ENCODE measurements at places on chromosomes 6 and 20.

GRCh38 chr6:26008470-26008869 is 45.9 kb downstream of the TRIM38 start:
- DNase-seq: no peak

DNA sequence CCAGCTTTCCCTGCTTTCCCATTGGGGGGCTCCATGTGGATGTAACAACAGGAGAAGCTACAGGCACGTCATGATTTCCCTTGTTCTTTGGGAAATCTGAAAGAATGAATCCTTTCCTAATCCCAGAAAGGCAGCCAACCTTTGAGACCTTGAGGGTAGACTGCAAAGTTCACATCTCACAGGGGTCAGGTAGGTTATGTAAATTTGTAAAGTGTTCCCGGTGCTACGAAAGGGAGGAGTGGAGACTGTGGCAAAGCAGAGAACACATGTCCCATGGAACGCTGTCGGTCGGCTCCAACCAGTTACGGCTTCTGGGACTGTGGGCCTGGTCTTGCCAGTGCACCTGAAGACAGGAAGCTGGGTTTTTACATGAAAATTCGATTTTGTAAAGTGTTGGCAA is 85.1 kb downstream of the RSPH3 start:
- DNase-seq: no peak

- peak; percentile 69 for DNase-seq
Measured at GRCh38 chr20:2872459-2873009, 747 bp upstream of the PTPRA start.

- DNase-seq: no peak
Measured at GRCh38 chr6:158018041-158018771, 36.5 kb downstream of the SYNJ2 start.

DNA sequence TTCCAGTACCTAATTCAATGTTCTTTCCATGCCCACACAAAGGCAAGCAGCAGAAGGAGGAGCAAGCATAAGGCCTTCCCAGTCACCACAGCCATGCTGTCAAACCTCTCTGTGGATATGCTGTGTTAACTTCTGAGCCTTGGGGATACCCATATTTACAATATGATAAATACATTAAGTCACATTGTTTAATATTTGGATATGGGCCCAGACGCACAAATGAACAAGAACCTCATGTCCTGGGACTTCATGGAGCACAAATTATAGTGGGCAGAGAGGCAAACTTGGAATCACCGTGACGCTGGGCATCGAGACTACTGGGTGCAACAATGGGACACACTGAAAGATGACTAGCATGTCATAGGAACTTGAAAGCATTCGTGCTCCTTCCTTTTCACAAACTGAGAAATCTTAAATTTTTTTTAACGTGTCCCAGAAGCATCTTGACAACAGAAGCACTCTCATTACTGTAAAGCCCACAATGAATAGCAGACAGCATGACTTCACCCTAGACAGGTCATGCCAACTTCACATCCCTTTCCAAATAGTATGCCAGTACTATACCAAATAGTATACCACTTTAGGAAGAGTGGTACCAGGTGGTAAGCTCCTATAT is 16.0 kb downstream of the SOD2 start:
- no peak for DNase-seq

- no peak for DNase-seq
Measured at GRCh38 chr6:111602481-111603011, 3.1 kb downstream of the TRAF3IP2 start.

DNA sequence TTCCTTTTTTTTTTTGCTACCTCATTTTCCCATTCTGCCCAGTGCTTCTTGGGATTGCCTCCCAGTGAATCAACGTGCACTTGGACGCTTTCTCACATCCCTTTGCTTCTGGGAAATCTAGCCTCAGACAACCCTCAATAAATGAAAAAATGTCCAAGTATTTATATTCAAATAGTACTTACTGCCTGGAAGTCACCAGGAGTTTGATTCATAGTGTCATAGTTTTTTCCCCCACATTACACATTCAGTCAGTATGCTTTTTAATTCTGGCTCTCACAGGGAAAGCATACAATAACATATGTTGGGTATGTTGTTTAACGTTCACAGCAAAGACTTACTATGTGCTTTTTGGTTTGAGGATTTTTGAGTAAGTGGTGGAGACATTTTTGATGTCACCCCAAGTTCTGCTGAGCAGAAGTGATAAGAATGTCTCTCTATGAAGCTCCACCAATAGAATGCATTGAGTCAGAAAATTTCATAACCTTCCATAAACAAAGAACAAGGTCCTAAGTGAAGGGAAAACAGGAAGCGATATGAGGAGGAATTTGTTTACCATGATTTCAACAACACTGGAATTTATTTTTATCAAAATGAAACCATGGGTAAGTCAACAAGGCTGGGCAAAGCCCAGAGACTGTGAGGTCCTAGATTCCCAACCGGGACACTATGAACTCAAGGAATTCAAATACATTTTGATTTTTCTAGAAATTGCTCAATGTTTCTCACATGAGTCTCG is 301.2 kb upstream of the BMP2 start:
- no peak for DNase-seq

- DNase-seq: no peak
Measured at GRCh38 chr6:51562198-51562597, 525.2 kb downstream of the PKHD1 start.

- DNase-seq: no peak
Measured at GRCh38 chr6:170006071-170006899, 254.9 kb downstream of the ERMARD start.

DNA sequence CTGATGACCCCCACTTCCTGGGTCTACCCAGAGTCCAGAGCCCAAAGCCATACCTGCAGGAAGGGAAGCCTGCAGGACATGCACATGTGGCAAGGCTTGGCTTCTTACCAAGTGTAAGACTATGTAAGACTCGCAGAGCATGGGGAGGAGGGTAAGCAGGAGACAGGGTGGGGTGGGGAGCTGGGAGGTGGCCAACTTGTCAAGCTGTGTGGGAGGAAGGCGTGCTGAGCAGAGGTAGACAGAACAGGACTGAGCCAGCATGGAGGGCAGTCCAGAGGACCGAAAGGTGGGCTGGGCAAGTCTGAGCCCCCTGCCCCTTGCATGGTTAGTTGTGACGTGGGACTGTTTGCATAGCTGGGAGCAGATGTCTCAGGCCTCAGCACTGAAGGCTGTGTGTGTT is 53.4 kb upstream of the RNF24 start:
- no peak for DNase-seq

DNA sequence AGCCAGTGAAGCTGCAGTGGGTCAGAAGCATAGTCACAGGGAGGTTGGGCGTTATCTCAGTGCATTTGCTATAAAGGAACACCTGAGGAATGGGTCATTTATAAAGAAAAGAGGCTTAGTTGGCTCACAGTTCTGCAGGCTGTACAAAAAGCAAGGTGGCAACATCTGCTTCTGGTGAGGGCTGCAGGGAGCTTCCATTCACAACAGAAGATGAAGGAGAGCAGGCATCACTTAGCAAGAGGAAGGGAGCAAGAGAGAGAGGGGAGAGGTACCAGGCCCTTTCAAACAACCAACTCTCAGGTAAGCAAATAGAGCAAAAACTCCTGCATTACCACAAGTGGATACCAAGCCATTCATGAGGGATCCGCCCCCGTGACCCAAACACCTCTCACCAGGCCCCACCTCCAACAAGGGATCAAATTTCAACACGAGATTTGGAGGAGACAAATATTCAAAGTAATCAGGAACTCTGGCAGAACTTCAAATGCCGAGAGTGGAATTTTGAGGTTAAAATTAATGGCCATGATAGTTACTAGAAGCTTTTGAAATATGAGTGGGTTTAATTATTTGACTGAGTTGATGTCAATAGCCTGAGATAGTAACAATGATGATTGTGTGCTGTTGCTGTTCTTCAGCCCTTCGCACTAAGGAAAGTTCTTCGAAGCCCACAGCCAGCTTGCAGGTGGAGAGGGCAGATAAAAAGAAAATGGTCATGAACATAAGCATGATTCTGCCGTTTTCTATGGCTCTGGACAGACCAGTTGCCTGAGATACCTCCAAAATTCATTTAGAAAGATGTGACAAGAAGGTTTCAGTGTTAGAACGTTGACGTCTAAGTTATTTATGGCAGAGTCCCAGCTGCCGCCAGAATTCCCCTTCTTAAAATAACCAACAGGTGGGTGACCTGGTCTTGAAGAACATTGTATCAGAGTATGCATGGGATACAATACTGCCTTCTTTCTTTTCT is 55.3 kb upstream of the ADTRP start:
- DNase-seq: no peak

DNA sequence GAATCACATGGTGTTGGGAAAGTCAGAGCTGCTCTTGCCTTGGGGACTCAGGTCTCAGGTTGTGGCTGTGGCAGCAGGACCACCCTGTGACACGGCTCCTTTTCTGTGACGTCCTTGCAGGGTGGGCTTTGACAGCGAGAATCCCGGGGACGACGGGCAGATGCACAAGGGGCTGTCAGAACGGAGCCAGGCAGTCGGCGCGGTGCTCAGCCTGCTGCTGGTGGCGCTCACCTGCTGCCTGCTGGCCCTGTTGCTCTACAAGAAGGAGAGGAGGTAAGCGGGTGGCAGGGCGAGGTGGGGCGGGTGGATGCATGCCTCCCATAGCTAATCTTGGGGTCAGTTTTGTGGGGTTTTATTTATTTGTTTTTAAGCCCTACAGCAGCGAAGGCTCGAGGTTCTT is 19.2 kb upstream of the SLC22A1 start:
- DNase-seq: no peak

DNA sequence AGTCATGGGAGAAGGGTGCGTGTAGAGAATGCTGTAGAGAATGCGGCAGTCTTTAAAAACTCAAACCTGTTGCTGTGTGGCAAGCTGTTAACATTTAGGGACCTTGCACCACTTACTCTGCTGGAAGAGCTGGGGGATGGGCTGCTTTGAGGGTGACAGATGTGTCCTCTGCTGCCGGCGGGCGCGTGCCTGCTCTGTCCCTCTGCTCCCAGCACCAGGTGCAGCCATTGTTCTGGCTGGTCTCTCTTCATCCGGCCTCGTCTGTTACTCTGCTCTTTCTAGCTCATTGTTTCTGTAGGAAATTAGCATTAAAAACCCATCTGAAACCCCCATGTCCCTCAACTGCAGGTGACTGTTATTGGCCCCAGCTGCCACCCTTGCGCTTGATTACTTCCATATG is 78.5 kb downstream of the CBFA2T2 start:
- DNase-seq: no peak

GRCh38 chr6:139029470-139030227 is 1.1 kb downstream of the ABRACL start:
- peak; percentile 64 for DNase-seq

- no peak for DNase-seq
Measured at GRCh38 chr6:53796791-53797190, 2.0 kb downstream of the LRRC1 start.

DNA sequence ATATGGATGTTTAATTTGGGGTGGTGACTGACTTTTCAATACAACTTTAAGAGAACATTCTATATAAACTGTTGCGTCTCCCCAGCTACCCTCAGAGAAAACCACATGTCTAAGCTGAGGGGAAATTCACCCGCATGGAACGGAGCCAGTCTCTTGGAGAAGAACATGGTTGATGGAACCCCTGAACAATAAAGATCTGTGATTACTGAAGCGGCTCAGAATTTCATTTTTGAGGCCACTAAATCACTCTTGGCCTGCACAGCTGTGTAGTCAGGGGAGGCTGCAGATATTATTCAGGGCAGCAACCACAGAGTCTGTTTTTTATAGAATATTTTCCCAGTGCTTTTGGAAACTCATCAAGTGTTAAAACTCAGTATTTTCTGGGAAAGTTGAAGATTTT is 73.8 kb downstream of the EYA4 start:
- no peak for DNase-seq

DNA sequence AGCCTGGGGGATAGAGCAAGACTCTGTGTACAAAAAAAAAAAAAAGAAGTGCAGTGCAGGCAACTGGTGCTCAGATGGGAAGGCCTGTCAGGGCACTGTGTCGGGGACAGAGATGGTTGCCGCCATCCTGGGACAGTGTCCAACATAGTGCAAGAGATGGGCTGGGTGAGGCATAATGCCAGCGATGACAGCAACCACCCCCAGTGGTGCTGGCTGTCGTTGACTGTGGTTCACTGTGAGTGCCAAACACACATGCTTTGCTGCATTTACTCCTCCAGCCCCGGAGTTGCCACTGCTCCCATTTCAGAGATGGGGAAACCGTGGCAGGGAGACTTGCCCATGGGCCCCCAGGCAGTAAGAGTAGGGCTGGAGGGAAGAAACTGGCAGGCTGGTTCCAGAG is 5.2 kb upstream of the C20orf203 start:
- no peak for DNase-seq

DNA sequence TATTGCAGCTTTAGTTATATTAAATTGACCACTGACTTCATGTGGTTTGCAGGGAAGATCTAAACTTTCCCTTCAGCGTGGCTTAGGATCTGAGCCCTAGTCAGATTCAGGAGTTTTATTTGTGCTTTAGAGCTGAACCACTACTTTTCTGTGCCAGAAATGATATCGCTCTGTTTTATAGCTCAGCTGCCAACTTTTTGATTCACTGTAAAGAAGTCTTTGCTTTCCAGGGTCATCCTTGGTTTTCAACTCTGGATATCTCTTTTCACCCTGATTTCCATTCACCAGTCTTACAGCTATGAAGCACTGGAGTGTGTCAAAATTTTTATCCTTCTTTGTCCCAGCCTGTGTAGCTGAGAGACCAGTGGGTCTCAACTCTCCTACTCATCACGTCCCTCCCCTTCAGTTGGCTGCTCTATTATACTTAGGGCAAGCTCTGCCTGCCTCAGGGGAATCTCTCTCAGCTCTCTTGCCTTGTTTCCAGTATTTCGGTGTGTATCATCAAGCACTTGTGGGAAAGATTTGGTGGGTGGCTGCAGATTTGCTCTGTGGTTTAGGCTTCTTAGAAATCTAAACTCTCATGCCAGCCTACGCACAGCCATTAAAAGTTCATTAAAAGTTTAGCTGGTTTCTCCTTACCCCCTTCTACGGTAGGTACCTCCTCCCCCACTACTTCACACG is 425.5 kb downstream of the TENT5A start:
- DNase-seq: no peak

DNA sequence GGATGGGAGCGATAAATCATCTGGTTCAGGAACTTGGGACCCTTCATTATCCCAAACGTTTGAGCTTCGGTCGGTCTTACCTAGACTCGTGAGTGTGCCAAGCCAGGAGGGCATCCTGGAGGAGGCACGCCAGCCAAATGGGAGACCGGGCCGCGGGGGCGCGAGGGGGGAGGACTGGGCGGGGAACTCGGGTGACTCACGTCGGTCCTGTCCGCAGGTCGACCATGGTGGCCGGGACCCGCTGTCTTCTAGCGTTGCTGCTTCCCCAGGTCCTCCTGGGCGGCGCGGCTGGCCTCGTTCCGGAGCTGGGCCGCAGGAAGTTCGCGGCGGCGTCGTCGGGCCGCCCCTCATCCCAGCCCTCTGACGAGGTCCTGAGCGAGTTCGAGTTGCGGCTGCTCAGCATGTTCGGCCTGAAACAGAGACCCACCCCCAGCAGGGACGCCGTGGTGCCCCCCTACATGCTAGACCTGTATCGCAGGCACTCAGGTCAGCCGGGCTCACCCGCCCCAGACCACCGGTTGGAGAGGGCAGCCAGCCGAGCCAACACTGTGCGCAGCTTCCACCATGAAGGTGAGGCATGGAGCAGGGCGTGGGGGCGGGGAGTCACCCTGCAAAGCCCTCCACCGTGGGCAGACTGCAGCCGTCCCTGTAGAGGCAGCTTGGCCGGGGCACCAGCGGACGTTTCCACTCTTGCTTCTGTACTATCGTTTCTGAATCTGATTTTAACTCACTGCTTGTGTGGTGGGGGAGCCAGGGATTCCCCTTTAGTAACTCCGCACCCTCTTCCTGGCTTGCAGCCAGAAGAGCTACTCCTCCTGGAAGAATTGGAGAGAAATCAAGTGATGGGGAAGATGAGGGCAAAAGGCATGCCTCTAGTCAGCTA is 2.7 kb downstream of the BMP2 start:
- DNase-seq: peak; percentile 58
